Stimulated activated CD4-positive, alpha-beta T cell treated with anti-CD3 and anti-CD28 coated beads, Interleukin-4, amount 100 ng/mL, for 1 hour (primary cell): ENCODE measurements at places on chromosomes 1 and 21.

DNA sequence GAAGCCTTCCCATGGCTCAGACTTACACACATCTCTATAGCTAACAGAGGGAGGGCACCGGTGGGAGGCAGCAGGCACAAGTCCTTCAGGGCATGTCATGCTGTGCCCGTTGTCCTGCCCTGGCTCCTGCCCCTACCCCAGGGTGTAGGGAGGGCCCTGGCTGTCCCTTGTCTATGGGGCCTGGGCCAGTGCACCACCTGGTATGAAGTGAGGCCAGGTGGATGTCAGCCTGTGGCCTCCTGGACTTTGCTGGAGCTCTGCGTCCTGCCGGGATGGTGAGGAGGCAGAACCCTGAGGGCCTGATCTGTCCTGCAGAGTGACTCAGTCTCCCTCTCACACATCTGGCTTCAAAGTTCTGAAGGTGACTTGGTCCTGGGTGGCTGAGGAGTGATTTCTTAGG, 47.3 kb upstream of the GPR37L1 start:
- no peak for DNase-seq

DNA sequence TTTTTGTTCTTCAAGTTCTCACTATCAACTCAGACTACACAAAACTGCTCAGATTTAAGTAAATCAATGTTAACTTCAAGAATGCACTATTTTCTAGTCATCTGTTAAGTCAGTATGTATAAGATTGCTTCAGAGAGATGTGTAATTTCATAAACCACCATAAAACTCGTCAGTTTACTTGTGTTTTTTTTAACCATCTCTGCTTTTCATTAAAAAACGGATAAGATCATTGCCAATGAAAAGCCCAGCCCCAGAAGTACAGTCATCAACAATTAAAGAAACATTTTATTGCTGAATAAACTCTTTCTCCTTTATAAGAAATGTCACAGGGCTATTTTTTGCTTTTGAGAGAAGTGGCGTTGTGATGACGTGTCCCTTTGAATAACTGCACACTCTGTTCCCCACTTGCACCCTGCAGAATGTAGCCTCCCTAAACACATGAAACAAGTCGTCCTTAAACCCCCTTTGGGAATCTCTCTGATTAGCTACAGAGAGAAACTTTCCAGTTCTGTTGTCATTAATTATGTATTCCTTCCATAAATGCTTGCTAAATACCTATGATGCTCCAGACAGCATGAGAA, 202.7 kb upstream of the FOXD3 start:
- no peak for DNase-seq

GRCh38 chr1:147626739-147627138, 43.6 kb downstream of the ACP6 start:
- DNase-seq = no peak

DNA sequence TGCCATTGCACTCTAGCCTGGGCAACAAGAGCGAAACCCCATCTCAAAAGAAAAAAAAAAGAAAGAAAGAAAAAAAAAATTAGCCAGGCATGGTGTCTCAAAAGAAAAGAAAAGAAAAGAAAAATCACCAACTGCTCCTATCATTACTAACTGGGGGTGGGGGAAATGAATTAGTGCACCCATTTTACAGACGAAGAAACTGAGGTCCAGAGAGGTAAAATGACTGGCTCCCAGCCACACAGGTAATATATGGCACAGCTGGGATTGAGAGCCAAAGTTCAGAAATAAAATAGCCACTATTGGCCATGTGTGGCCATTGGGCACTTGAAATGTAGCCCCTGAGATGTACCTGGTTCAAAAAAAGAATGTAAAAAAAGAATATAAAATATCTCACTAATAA, 8.8 kb downstream of the HTR1D start:
- DNase-seq = no peak

DNA sequence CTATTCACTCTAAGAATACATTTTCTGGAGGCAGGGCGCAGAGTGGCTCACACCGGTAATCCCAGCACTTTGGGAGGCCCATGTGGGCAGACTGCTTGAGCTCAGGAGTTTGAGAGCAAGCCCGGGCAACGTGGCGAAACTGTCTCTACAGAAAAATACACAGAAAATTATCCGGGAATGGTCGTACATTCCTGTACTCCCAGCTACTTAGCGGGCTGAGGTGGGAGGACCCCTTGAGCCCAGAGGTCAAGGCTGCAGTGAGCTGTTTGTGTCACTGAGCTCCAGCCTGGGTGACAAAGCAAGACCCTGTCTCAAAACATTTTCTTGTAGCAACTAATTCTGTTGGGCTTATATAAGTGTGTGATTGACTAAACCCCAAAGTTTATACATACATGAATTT, 30.5 kb downstream of the GPR161 start:
- DNase-seq = no peak
